ENCODE measurements at places on chromosomes 7 and 10.

DNA sequence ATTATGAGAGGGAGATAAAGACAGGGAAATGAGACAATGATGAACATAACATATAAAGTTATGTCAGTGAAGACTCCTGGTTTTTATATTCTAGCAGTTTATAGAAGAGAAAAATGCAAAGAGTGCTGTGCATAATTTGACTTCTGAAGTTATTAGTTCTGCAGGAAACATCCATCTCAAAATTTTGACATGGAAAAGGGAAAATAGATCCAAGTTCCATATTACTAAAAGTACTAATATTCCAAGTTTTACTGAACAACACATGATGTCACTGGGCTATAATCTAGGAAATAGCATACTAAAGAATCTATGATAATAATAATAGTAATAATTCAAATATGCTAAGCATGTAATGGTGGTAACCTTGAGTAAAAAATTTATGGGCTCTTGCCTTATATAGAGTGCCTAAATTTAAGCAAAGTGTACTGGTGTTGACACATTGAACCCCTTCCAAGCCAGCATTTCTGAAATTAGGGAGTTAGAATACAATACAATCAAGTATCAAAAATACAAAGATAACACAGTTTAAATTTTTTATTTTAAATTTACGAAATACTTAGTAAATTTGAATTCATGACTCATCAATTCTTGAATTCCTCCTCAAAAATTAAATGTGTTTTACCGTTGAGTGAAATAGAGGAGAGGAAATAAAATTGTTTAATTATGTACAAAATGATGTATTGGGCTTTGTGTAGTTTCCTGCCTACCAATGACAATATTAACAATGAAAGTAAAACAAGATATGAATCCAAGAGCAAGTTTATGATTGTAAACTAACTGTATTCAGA, 102.8 kb upstream of the KCND2 start:
- no peak for DNase-seq

DNA sequence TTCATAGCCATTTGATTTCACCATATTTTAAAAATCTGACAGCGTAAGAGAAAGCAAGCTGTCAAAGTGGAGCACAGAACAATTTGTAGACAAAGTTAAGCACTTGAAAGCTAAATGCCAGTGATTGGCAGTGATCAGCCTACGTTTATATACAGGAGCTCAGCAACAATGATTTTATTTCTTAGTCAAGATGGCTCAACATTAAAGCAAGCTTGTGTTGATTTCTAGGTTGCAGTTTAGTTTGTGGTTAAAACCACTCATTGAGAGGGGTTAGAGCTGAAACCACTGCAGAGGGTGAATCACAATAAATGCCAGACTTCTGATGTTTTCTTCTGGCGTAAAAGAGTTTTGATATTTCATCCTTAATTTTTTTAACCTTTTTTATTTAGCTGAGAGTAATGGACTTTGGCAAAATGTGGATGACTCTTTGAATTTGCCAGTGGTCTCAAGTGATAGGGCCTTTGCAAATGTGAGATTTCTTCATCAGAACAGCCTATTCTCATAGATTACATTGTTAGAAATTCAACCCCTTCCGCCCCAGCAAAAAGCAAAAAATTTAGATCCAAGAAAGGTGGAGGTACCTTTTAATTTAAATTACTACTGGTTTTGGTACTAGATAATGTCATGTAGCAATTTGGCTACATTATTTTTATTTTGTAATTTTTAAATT, 73.8 kb downstream of the SHOC2 start:
- no peak for DNase-seq

- peak; percentile 12 for DNase-seq
These were observed at the start of gene VWDE for GRCh38 chr7:12403287-12404181. VWDE (minus strand) TSS chr7:12403865; CDS start chr7:12403716, 149 bp downstream.

DNA sequence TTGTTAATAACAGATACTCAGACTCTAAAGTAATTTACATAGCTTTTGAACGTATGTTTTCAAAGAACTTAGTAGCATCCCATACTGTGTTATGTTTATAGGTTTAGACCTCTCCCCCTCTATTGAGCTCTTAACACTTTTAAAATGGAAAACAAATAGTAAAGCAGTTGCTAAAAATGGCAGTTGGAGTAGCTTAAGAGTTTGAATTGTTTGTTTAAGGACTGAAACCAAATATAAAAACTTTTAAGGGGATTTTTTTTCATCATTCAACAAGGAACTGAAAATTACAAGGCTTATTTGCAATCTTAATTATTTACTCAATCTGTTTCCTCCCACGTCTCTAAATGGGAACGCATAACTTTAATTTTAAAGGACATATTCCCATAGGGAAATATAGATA, 1.6 kb upstream of the SPAG6 start:
- no peak for DNase-seq

GRCh38 chr10:74992068-74992467, 119.4 kb upstream of the SAMD8 start:
- no peak for DNase-seq
